ENCODE measurements at places on chromosomes 3 and 15.

DNA sequence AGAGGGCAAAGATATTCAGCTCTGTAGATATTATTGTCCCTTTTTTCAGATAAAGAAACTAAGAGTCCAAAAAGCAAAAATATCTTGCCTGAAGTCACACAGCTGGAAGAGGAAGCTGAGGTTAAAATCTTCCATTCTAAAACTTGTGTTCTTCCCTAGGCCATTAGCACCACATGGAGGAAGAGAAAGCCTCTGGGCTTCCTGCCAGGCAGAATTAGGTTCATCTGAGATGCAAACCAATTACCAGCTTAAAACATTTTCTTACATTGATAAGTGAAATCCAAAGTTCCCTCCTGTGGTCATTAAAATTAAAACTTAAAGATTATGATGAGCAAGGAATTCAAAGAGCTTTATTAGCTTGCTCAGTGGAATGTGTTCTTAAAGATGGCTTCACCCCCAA lies 235.3 kb upstream of the SETMAR start:
- no peak for DNase-seq

DNA sequence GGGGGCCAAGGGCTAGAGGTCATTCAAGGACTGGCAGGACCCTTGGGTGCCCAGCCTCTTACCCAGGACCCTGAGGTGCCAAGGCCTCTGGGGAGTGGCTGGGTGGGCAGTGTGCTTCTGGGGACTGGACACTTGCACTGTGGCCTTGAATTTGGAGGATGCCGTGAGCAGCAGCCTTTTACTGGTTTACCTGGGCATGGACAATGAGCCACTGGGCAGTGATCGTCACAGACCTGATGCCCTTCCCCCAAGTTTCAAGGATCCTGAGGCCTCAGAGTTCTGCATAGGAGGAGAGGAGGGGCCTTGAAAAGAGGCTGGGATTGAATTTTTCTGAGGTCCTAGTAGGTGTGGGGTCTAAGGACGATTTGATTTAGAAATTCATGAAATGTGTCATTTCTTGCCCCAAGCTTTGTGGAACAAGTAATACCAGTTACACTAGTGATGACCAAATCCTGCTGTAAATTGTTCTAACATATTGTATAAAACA lies 146.1 kb upstream of the TPM1 start:
- DNase-seq, result no peak

DNA sequence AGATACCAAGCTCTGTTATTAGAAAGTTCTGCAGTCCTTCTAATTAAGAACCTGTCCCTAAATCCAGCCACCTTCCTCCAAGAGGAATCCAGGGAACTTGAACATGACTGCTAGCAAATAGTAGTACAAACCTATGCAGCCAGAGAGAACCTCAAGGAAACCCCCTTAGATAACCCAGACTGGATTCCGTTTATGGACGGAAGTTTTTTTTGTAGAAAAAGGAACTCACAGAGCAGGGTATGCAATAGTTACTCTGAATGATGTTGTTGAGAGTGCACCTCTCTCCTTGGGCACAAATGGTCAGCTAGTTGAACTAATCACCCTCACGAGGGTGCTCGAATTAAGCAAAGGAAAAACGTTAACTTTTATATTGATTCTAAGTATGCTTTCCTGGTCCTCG lies 40.8 kb downstream of the TM4SF18 start:
- DNase-seq, result no peak

- DNase-seq, result peak; percentile 84
These were observed 403.5 kb downstream of the DIPK2A start for GRCh38 chr3:144375088-144375487.

DNA sequence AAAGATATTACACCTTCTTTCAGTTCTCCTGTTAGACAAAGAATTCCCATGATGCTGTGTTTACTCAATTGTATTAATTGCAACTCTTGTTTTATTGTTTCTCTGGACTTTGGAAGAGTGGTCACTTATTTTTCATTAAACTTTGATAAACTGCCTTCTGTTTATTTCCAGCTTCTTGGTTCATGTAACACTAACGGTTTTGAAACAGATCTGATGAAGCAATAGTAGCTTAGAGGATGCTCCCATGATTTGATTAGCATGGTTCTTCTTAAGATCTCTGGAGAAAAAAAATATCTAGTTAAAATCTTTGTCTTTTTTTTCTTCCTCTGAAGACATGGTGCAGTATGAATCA lies 90.1 kb downstream of the FNDC3B start:
- no peak for DNase-seq

DNA sequence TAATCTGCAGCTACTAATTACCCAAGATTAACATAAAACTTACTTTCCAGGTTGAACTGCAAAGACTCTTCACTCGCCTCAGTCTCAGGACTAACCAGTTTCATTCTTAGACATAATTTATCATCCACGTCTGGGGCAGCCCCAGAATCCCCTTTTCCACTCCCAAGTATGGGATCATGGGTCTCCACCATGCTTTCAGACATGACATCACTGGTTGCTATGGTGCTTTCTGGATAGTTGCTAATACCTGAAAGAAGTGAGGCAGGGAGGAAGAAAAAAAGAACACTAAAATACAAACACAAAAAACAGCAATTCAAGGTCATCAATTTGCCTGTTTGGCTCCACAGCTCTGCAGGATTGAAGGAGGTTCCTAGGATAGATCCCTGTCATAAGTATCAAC lies 46.6 kb downstream of the TP53BP1 start:
- no peak for DNase-seq

DNA sequence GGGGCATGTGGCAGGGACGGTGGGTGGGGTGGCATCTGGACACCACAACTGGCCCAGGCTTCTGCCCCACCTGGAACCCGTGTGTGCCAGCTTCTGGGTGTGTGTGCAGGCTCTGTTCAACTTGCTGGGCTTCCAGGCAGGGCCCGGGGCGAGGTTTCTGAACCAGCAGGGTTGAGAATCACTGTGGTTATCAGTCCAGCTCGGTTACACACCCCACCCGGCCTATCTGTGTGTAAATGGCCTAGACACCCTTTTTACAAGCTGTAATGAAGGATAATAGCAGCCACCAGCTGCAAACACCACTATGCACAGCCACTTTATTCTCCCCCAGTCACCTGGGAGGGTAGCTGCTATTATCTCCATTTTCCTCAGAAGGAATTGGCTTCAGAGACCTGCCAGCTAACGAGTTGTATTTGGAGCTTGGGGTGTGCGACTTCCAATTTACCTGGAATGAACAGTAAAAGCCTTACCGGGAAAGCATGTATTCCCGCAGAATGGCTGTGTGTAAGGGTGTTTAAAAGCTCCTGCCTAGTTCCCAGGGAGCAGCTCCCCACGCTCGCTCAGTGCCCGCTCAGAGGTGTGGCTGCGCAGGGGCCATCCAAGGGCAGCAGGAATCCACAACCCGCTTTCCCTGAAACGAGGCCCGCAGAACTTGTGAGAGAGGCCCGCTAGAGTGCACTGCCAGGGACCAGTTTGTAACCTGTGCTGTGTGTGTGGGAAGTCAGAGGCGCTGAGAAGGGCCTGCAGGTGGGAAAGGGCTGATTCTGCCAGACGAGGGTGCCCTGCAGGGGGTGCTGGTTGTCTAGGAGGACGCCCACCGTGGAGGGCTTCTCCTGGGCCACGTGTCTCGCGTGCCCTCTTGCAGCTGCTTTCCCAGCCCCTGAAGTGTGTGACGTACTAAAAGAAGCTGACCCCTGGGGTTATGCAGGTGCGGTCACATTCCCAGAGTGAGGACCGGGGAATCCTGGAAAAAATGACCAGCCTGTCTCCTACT lies 83.5 kb downstream of the C3orf70 start:
- DNase-seq, result no peak

DNA sequence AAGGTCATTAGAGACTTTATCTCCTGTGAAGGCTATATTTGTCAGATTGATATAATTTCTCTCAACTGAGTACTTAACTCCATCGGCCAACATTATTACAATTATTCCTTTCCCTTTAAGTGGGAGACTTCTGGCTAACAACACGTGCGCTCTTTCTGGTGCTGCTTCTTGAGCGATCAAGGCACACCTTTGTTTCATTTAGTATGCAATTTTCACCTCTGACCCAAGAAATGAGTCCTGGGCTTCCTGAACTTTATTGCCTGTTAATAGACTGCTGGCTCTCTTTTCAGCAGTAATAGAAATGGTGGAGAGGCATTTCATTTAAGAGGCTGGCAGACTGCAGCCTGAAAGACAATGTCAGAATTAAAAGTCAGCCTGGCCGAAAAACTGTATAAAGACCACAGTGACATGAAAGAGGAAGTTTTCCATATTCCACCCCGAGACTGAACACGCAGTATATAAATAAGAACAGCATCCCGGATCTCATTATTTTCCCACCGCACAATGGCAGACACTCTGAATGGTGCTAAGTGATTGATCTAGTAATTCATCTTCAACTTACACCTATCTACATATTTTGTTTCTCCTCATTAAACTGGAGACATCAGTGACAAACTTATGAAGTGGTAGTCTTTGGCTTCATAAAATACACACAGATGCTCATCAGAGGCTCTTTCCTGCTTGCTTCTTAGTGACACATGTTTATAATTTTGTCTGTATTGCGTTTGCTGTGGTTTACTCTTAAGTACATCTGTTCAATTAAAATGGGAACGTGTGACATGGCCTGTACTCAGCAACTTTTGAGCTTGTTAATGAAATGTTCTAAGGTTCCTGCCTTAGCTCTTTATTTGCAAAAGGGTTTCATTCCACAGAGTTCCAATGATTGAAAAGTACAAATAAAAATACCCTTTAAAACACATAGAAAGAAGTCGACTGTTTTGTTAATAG lies 299.9 kb downstream of the MECOM start:
- no peak for DNase-seq

DNA sequence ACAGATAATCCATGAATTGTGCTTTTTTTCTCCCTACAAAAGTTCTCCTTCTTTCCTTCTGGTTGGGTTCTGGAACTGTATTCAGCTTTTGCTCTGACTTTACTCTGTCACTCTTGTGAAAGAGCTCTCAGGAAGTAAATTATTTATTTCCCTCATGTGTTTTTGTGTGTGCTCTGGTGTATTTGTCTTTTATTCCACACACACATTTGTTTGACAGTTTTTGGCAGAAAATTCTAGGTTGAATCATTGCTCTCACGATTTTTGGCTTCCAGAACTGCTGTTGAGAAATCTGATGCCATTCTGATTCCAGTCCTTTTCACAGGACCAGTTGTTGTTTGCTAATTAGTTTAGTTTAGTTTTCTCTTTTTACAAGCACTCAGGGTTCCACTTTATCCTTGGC lies 172.8 kb downstream of the PLCH1 start:
- no peak for DNase-seq

GRCh38 chr3:52835766-52836470 lies 1.1 kb upstream of the MUSTN1 start:
- no peak for DNase-seq

DNA sequence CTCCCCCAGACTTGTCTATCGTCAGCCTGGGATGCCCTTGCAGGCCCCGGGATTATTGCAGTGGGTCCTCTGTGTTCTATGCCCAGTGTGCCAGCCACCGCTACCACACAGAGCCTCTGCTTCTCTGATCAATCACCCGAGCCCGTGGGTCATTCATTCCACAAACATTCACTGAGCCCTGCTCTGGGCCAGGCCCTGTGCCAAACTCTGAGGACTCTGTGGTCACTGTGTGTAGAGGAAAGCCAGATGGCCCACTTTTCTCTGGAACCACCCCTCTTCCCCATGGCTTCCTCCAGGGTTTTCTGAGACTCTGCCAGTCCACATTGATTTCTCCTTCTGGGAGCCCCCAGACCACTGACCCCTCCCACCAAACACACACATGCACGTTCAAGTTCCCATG lies 55.5 kb downstream of the BSN start:
- DNase-seq, result no peak

- DNase-seq, result no peak
These were observed 71.2 kb upstream of the TMEM158 start for GRCh38 chr3:45297331-45297730.

DNA sequence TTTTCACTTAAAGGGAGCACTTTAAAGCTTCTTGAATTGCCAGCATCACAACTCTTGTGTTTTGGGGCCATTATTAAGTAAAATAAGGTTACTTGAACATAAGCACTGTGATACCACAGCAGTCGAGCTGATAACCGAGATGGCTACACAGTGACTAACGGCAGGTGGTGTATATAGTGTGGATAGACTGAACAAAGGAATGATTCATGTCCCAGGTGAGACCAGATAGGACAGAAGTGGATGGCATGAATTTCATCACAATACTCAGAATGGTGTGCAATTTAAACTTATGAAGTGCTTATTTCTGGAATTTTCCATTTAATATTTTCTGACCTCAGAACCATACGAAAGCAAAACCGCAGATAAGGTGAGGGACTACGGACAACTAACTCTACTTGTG lies 40.2 kb downstream of the PBRM1 start:
- DNase-seq, result no peak

DNA sequence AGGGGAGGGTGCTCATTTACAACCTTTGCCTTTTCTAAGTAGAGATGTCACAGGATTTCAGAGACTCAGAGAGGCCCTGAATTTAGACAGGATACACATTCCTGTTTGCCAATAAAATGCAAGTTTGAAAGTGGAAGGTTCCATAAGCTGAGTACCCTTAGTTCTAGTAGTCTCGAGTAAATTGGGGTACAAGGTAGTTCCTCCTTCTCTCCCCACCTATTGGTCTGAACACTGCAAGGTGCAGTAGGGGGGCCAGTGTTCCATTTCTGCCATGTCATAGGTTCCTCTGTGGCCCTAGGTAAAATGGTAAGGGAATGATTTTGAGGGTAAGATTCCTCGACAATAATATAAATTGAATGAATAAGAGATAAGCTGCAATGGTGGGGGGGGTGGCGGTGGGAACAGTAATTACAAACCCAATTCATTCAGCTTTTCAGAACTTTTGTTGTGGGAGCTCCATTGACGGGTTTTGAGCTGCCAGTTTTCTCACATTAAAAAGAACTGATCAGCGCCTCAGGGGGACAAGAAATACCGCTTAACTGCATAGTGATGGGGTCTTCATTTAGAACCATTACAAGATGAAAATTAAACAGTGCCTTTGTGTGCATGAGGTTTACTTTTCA lies 5.9 kb downstream of the SOX2 start:
- no peak for DNase-seq

DNA sequence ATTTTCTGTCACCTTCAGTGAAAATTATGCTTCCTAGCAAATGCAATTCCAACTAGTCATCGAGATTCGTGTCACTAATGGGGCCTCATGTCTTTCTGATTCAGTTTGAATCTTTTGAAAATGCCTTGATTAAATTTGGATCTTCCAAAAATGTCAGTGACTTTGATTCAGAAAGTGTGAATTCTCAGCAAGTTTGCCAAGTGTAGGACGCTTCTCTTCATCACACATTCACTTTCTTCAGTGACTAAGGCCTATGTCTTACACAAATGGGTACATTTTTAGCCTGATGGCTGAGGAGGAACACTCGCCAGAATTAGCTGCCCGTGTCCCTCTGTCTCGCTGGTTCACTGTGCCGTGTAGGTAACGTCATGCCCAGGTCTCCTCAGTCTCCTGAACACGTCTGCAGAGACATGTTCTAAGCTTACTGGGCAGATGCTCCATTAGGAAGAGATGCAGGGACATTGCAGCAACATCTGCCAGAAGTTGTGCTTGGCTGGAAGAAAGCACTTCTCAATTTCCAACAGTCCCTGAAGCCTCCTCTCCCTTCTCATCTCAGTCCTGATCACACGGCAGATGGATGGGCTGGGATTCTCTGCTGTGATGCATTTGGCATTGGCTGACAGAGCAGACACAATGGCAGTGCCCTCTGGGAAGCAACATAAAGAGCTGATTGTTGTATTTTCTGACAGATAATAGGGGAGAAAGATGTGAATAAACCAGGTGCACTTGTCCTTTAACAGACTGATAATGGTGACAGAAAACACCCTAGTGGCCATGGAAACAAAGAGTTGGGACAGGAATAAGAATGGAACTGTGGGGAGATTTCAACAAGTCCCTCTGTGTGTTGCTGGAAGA lies 29.1 kb upstream of the LYZL4 start:
- no peak for DNase-seq

- no peak for DNase-seq
These were observed 128.3 kb downstream of the LIPC start for GRCh38 chr15:58559904-58560588.

GRCh38 chr3:167406876-167407492 lies 26.9 kb upstream of the ZBBX start:
- DNase-seq, result peak; percentile 63
